ENCODE measurements at places on chromosomes 11 and 22. TPM values are rescaled to one million over a fixed set of nuclear protein-coding genes. Genes with fewer than 3 reads are reported as not detected.
A peak's percentile ranks its signal among the peaks of the same experiment; 100 is the strongest.

Gene PLAAT3
- 1.7 TPM for total RNA-seq

Gene DDTL
- total RNA-seq, result not detected

Gene DRD4
- 1.2 TPM for total RNA-seq

Gene DRICH1
- 1.5 TPM for total RNA-seq

Gene ALDH3B1
- total RNA-seq, result not detected

Gene GPHA2
- 0.69 TPM for total RNA-seq

Gene RIC3
- total RNA-seq, result 58.1 TPM

DNA sequence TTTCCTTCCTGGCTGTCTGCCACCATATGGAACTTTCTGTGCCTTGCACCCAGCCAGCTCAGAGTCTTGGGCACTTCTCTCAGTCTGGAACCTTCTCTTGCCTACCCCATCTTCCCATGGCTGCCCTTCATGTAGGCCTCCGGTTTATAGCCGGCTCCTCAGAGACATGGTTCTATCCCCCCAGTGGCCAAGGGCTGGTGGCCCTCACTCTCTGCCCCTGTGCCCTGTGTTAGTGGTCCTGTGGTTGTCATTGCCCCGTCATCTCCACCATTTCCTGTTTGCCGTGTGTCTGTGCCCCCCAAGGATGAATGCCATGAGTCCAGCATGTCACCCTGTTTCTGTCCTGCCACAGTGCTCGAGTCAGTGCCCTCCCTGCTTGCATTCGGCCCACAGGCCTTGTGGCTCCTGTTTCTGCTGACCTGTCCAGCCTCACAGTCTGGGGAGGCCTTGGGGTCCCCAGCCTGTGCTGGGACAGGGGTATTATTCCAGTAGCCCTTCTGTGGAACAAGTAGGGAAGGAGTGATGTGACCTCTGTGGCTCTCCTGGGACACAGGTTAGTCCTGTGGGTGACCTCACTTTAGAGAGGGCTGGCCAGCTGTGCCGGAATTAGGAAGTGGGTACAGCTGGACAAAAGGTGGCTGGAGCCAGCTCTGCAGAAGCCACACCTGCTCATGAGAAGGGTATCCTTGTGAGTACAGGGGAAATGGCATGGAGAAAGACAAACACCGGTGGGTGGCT lies 30.7 kb downstream of the ST3GAL4 start:
- H3K27me3 ChIP-seq, result no peaks in the 10 kb centered on the region
- H3K4me3 ChIP-seq, result no peak overlapping the region
- H3K4me1 ChIP-seq, result no peaks in the 10 kb centered on the region
- no peak for DNase-seq
- no peak overlapping the region for H3K27ac ChIP-seq

DNA sequence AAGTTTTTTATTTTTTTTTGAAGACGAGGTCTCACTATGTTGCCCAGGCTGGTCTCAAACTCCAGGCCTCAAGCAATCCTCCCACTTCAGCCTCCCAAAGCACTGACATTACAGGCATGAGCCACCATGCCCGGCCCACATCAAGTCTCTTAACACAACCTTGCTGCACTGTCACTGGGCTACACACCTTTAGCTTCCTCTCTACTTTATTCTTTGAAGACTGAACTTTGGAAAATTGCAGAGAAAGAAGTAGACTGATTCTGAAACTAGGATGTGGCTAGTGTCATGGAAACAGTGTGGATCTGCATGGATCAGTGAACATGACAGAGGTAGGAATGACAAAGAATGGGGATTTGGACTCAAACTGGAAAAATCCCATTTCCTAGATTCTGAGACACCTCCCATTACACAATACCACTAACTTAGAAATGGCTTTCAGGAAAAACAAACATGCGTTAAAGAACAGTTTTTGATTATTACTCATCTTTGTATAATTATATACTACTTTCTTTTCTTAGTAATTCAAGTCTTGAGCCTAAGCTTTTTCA lies 99.6 kb upstream of the SPON1 start:
- no peak overlapping the region for H3K27ac ChIP-seq
- no peak for DNase-seq
- peaks cover 14% of the 10 kb centered on the region for H3K4me1 ChIP-seq
- H3K36me3 ChIP-seq, result no peaks in the 10 kb centered on the region

GRCh38 chr11:75813622-75814039 lies 1.4 kb upstream of the UVRAG start:
- H3K36me3 ChIP-seq, result no peaks in the 10 kb centered on the region
- no peak overlapping the region for H3K27ac ChIP-seq
- peak overlapping the region; percentile 95 for H3K4me3 ChIP-seq
- peaks cover 20% of the 10 kb centered on the region for H3K4me1 ChIP-seq
- H3K27me3 ChIP-seq, result no peaks in the 10 kb centered on the region

DNA sequence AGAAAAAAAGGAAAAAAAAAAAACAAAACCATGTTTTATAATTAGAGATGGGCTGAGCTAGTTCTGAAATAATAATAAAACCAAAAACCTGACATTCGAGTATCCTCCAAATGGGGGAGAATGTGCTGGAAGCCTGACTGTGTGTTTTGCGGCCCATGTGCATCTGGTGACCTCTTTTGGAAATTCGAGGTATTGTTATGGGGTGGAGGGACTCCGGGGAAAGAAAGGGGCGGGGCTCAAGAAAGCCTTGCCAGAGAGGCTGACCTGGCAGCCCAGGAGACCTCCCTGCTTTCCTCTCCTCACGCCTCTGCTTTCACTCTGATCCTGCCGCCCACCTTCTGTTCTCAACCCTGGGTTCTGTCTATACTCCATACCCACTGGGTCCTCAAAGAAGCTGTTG lies 72.9 kb downstream of the CTTN start:
- no peak for DNase-seq
- peaks cover 3% of the 10 kb centered on the region for H3K27me3 ChIP-seq
- H3K27ac ChIP-seq, result no peak overlapping the region
- H3K4me1 ChIP-seq, result no peaks in the 10 kb centered on the region
- H3K36me3 ChIP-seq, result no peaks in the 10 kb centered on the region
- no peak overlapping the region for H3K4me3 ChIP-seq

GRCh38 chr22:40684728-40685127 lies 5.4 kb downstream of the MCHR1 start:
- DNase-seq, result peak; percentile 8
- H3K4me1 ChIP-seq, result peaks cover 14% of the 10 kb centered on the region
- no peaks in the 10 kb centered on the region for H3K36me3 ChIP-seq

GRCh38 chr11:9386901-9387300 lies 2.4 kb downstream of the IPO7 start:
- no peaks in the 10 kb centered on the region for H3K27me3 ChIP-seq
- H3K4me1 ChIP-seq, result peaks cover 39% of the 10 kb centered on the region
- peaks cover 19% of the 10 kb centered on the region for H3K36me3 ChIP-seq
- peak overlapping the region; percentile 94 for H3K4me3 ChIP-seq

- H3K27ac ChIP-seq, result no peak overlapping the region
- H3K4me3 ChIP-seq, result no peak overlapping the region
- no peak for DNase-seq
- no peaks in the 10 kb centered on the region for H3K27me3 ChIP-seq
- H3K4me1 ChIP-seq, result no peaks in the 10 kb centered on the region
Measured at GRCh38 chr11:97574976-97575665, 1185.3 kb downstream of the JRKL start.

Measured in naive thymus-derived CD8-positive, alpha-beta T cell (primary cell).